CD4-positive, alpha-beta memory T cell (primary cell): ENCODE measurements at places on chromosomes 1 and 21.

DNA sequence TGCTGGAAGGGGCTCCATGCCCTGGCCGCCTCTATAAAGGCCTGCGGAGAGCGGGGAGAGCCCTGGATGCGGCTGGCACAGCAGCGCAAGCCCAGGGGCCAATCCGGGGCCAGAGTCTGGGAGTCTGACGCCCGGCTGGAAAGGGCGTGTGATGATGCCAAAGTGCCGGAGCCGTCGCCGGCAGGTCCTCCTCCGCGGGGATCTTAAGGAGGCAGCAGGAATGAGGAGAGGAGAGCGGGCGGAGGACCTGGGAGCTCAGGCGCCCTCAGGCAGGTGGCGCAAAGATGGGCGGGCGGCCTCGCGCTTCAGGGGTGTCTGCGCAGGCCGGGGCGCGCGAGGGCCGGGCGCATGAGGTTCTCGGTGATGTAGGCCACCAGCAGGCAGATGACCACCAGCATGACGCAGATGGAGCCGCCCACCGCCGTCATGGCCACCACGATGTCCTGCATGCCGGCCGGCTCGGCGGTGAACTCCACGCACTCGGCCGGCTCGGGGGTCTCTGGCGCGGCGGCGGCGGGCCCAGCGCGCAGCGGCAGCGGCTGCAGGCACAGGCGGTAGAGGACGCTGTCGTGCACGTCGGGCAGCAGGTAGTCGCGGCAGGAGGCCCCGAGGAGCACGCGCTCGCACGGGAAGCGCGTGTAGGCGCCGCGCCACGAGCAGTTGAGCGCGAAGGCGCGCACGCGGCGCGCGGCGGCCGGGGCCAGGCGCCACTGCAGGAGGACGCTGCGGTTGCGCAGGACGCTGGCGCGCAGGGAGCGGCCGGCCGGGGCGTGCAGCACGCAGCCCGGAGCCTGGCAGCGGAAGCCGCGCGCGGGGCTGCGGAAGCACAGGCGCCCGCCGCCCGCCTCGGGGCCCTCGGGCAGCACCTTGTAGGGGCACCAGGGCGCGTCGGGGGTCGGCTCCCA is 653 bp downstream of the FNDC10 start:
- peak; percentile 53 for DNase-seq
- H3K4me1 ChIP-seq = peaks cover 9% of the 10 kb centered on the region
- H3K4me3 ChIP-seq = no peak overlapping the region
- no peak overlapping the region for H3K27ac ChIP-seq
- H3K27me3 ChIP-seq = no peaks in the 10 kb centered on the region
- no peaks in the 10 kb centered on the region for H3K36me3 ChIP-seq

DNA sequence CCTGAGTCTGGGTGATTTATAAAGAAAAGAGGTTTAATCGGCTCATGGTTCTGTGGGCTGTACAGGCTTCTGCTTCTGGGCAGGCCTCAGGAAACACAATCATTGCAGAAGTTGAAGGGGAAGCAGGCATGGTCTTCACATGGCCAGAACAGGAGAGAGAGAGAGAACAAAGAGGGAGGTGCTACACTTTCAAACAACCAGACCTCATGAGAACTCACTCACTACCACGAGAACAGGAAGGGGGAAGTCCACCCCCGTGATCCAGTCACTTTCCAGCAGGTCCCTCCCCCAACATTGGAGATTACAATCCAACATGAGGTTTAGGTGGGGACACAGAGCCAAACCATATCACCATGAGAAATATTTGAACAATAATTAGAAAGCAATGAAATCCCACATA is 222.9 kb downstream of the FAM72C start:
- H3K27ac ChIP-seq = no peak overlapping the region
- H3K27me3 ChIP-seq = no peaks in the 10 kb centered on the region
- H3K4me1 ChIP-seq = no peaks in the 10 kb centered on the region
- no peaks in the 10 kb centered on the region for H3K36me3 ChIP-seq
- DNase-seq = no peak
- H3K4me3 ChIP-seq = no peak overlapping the region

GRCh38 chr1:69086148-69086547 is 481.6 kb upstream of the LRRC7 start:
- H3K27ac ChIP-seq = no peak overlapping the region
- H3K4me3 ChIP-seq = no peak overlapping the region
- DNase-seq = no peak
- H3K27me3 ChIP-seq = no peaks in the 10 kb centered on the region

DNA sequence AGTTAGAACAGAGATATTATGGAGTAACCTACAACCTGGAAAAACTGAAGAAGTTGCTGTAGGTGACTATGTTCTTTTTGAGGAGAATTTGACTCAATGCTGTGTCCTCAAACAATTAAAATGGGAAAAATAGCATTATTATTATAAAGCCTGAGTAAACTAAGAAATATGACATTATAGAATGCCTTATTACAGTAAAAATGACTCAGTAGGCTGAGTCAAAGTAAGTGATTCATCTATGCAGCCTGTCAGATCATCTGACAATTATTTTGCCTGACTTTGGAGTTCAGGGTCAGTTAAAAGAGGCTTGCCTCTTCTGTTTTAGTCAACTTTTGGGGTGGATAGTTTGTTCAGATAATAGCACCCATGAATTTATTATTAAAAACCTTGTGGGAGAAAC is 150.8 kb upstream of the PTGFR start:
- H3K4me3 ChIP-seq = no peak overlapping the region
- DNase-seq = no peak
- H3K4me1 ChIP-seq = no peaks in the 10 kb centered on the region
- no peaks in the 10 kb centered on the region for H3K36me3 ChIP-seq
- no peak overlapping the region for H3K27ac ChIP-seq

DNA sequence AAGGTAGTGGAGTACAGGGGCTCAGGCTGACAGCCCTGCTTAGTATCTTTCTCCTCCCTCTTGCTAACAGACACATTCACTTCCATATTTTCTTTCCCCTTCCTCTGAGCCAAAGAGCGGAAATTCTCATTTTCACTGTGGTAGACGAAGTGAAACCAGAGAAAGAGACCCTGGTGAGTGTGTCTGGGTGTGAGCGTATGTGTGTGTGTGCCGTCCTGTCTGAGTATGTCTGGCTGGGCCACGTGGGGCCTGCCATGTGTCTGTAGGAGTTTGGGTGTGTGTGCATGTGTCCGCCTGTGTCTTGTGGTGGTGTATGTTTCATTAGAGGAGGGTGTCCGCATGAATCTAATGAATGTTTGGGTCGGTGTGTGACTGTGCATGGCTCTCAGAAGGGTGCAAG is 1.7 kb downstream of the COL8A2 start:
- H3K27ac ChIP-seq = no peak overlapping the region
- DNase-seq = no peak
- H3K4me1 ChIP-seq = no peaks in the 10 kb centered on the region
- H3K27me3 ChIP-seq = peaks cover 21% of the 10 kb centered on the region
- no peaks in the 10 kb centered on the region for H3K36me3 ChIP-seq

- H3K4me1 ChIP-seq = no peaks in the 10 kb centered on the region
- no peaks in the 10 kb centered on the region for H3K36me3 ChIP-seq
- DNase-seq = no peak
- H3K27ac ChIP-seq = no peak overlapping the region
- no peaks in the 10 kb centered on the region for H3K27me3 ChIP-seq
Measured at GRCh38 chr1:43779805-43780403, 72.6 kb downstream of the ST3GAL3 start.

GRCh38 chr1:171468120-171468750 is 17.1 kb upstream of the PRRC2C start:
- H3K27ac ChIP-seq = no peak overlapping the region
- DNase-seq = no peak
- no peaks in the 10 kb centered on the region for H3K27me3 ChIP-seq
- no peaks in the 10 kb centered on the region for H3K4me1 ChIP-seq
- H3K36me3 ChIP-seq = no peaks in the 10 kb centered on the region

- H3K27me3 ChIP-seq = no peaks in the 10 kb centered on the region
- no peak overlapping the region for H3K27ac ChIP-seq
- no peaks in the 10 kb centered on the region for H3K4me1 ChIP-seq
- DNase-seq = no peak
- no peaks in the 10 kb centered on the region for H3K36me3 ChIP-seq
Measured at GRCh38 chr1:9174243-9174642, 45.3 kb upstream of the GPR157 start.

DNA sequence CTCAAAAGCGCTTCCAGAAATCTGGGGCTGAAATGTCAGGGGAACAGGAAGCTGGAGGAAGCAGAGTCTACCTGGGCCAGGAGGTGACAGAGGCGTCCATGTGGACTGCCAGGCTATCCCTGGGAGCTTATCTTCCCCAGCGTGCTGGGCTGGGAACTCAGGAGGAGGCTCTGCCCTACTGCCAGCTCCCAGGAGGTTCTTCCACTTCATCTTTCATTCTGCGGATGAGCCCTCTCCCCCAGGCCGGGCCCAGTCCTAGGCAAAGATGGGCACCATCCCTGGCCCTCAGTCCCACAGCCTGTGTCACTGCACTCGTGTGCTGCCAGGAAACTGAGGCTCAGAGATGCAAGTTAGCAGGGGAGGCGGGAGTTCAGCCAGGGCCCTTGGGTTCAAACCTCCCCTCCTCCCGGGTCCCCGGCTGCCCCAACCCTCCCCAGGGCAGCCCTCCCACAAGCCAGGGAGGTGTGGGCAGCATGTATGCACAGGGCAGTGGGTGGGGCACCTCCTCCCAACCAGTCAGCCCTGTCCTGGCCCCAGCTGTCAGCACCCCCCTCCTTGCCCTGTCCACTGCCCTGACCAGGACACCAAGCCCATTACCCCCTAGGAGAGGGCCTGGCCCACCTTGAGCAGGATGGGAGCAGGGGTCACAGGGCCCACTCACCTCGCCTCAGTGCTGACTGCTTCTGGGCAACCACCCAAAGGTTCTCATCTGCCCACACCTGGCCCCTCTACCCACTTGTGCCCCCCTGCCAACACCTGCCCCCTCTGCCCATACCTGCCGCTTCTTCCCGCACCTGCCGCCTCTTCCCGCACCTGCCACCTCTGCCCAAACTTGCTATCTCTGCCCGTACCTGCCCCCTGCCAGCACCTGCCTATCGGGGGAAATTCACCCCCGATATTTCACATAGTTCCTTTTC is 226.0 kb downstream of the NPHP4 start:
- DNase-seq = no peak
- no peaks in the 10 kb centered on the region for H3K4me1 ChIP-seq
- H3K36me3 ChIP-seq = no peaks in the 10 kb centered on the region
- H3K4me3 ChIP-seq = no peak overlapping the region
- H3K27ac ChIP-seq = no peak overlapping the region

GRCh38 chr1:192580351-192580962 is 4.9 kb downstream of the RGS1 start:
- no peaks in the 10 kb centered on the region for H3K27me3 ChIP-seq
- no peak overlapping the region for H3K27ac ChIP-seq
- H3K4me3 ChIP-seq = no peak overlapping the region
- H3K36me3 ChIP-seq = no peaks in the 10 kb centered on the region

GRCh38 chr1:109979489-109980091 is 5.0 kb upstream of the AHCYL1 start:
- no peak for DNase-seq
- no peak overlapping the region for H3K4me3 ChIP-seq
- no peak overlapping the region for H3K27ac ChIP-seq
- H3K27me3 ChIP-seq = no peaks in the 10 kb centered on the region
- peaks cover 4% of the 10 kb centered on the region for H3K4me1 ChIP-seq

GRCh38 chr1:175152006-175152652 is 40.4 kb downstream of the KIAA0040 start:
- H3K27ac ChIP-seq = no peak overlapping the region
- peak; percentile 56 for DNase-seq
- no peaks in the 10 kb centered on the region for H3K36me3 ChIP-seq
- H3K4me1 ChIP-seq = peaks cover 13% of the 10 kb centered on the region
- no peak overlapping the region for H3K4me3 ChIP-seq

- H3K36me3 ChIP-seq = no peaks in the 10 kb centered on the region
- H3K27ac ChIP-seq = no peak overlapping the region
- H3K27me3 ChIP-seq = no peaks in the 10 kb centered on the region
- H3K4me3 ChIP-seq = no peak overlapping the region
- H3K4me1 ChIP-seq = no peaks in the 10 kb centered on the region
Measured at GRCh38 chr1:225026701-225027100, 97.2 kb downstream of the DNAH14 start.

- no peak overlapping the region for H3K27ac ChIP-seq
- no peak for DNase-seq
- no peaks in the 10 kb centered on the region for H3K27me3 ChIP-seq
- H3K36me3 ChIP-seq = no peaks in the 10 kb centered on the region
Measured at GRCh38 chr1:201594575-201595245, 55.8 kb downstream of the NAV1 start.
